ENCODE measurements at places on chromosomes 3 and 15.

GRCh38 chr15:36358094-36358493 lies 221.3 kb upstream of the CDIN1 start:
- no peak for DNase-seq

DNA sequence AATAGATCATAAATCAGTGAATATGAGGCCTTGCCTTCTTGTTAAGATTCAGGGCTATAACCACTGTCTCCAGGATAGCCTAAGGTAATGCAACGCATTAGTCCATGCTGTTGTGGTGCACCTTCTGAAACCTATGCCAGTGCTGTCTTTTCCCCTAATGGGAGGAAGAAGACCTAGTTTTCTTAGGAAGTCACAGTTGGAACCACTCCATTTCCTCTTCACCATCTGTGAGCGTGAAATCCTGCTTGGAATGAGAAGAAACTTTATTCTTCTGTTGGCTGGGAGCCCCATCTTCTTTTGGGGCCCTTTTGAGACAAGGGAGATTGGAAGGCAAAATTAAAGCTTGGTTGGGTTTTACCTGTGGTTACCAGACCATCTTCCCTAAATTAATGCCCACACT lies 25.9 kb upstream of the SLC7A14 start:
- DNase-seq = no peak

DNA sequence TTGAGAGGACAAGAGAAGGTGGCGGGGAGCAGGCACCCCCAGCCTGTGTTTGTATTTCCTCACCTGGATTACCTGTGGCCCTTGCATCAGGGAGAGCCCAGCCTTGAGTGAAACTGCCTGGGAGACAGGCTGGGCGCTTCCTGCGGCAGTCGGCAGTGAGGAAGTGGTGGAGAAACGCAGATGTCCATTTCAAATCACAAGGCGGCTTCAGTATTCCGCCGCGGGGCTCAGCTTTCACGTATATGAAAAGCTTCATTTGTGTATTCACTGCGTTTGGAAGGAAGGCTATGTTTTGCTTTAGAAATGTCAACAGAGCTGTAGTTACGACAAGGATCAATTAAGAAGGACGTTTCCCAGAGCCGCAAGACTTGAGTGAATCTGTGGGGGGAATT lies 167.4 kb upstream of the CTDSPL start:
- no peak for DNase-seq

DNA sequence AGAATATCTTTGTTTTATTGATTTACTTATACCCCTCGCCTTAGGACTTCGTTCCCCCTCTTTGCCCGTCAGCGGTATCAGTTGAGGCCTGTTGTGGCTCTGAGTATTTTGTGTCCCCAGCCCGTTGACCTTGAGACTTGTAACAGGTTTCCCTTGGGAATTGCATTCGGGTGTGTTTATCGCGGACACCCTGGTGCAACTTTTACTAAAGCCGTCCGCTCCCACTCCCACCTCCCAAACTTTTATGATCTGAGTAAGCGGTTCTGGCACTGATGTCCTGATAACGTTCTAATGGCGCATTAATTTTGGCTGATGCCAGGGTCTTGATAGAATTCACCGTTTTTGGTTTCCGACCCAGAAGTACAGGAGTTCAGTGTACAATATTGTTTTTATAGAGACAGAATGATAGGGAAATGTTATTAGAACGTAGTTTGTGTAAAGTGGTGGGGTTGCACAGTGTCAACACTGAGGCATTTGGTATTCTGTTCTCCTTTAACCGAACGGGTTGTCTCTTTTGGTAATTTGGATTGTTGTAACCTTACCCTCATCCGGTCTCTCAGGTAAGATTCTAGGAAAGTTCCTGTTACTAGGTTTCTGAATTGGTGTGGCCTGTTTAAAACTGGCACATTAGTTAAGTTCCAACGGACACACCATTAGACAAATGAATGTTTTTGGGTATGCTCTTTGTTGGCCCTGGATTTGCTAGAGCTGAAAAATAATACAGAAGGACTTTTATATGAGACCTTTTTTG lies 47.8 kb downstream of the OIP5 start:
- DNase-seq = no peak

- no peak for DNase-seq
These were observed 26.0 kb upstream of the MCTP2 start for GRCh38 chr15:94205366-94205765.

DNA sequence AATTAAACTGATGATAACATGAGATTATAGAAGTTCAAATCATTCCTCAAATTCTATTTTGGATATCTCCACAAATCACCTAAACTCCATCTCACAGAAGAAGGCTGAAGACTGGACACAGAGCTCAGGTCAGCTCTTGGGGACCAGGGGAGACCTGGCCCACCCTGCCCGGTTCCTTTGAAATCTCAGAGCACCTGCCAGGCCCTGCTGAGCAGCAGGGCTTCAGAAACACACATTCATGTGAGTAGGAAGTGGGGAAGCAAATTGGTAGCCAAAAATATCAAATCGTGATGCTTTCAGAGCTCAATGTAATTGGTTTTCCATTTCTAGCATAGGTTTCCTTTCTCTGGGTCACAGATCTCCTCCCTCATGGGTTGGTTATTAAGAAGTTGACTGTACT lies 76.2 kb downstream of the OCA2 start:
- no peak for DNase-seq

GRCh38 chr15:31758126-31758525 lies 272.2 kb upstream of the CHRNA7 start:
- no peak for DNase-seq

GRCh38 chr15:47717036-47717612 lies at the start of gene SEMA6D:
Gene SEMA6D (plus strand): TSS chr15:47717505. CDS start chr15:47759799, 42,294 bp downstream.
- DNase-seq = no peak

DNA sequence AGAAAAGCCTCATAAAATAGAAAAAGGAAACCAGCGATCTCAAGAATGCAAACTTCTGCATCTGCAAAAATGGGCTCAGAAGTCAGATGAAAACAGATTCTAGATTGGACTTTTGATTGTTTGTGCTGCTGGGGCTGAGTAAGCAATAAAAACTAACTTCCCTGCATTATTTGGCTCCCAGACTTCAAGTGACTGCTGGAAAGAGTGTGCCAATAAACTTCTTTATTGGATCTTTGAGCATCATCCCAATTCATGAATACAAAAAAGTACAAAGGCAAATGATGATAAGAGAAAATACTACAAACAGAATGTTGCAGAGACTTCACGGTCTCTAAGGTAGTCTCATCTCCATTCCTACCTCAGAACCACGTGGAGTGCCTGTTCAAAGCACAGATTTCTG lies 97.9 kb downstream of the FGF12 start:
- no peak for DNase-seq

DNA sequence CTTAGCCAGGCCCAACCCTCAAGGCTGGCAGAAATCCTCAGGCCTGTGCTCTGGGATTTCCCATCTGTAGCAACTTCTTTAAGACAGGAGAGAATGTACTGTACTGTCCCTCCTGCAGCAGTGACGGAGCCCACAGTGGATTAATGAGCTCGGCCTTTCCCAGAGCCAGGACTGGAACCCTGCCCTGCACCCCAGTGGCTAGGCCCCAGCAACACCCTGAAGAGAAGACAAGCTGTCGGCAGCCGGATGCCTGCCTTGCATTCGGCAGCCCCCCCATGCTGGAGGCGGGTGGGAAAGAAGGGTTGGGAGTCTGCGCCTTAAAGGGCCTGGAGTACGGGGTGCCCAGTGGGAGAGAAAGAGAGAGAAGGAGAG lies 32.0 kb downstream of the KLHL25 start:
- DNase-seq = no peak

GRCh38 chr15:27743638-27744037 lies 355.5 kb downstream of the OCA2 start:
- no peak for DNase-seq

DNA sequence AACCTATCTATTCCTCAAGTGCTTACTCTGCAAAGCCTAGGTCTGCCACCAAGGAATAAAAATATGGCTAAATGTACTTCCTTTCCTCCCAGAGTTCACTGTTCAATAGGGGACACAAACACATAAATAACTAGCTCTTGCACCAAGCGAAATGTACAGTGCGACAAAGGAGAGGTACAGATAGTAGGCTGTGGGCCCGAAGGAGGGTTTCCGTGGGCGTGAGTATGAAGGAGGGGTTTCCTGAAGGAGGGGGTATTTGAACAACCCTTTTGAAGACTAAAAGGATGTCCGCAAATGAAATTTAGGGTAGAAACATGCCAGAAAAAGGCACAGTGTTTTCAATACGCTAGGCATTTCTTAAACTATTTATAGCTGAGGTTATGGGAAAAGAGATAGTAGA lies 207.9 kb downstream of the LPP start:
- no peak for DNase-seq

DNA sequence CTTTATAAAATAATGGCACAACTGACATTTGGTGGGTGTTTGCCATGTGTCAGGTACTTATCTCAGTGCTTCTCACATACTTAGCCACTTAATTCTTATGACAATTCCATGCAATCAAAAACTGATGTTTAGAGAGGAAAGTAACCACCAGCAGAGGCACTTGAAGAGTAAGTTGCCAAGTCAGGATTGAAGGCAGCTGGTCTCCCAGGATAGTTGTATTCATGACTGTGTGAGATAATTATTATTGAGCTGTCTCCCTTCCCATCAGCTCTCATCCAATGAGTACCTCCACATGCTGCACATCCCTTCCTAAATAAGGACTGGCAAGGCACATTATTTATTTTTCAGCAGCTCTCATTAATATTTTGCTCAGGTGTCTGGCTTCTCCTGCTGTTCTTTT lies 4.8 kb downstream of the VEPH1 start:
- DNase-seq = no peak

- no peak for DNase-seq
These were observed 1.2 kb downstream of the MB21D2 start for GRCh38 chr3:192916371-192917027.

- DNase-seq = no peak
These were observed 20.7 kb downstream of the BCL2A1 start for GRCh38 chr15:79950247-79950646.
